ENCODE measurements at places on chromosomes 7 and 10.

GRCh38 chr10:11909618-11910017 is 86.5 kb downstream of the PROSER2 start:
- no peak for DNase-seq

DNA sequence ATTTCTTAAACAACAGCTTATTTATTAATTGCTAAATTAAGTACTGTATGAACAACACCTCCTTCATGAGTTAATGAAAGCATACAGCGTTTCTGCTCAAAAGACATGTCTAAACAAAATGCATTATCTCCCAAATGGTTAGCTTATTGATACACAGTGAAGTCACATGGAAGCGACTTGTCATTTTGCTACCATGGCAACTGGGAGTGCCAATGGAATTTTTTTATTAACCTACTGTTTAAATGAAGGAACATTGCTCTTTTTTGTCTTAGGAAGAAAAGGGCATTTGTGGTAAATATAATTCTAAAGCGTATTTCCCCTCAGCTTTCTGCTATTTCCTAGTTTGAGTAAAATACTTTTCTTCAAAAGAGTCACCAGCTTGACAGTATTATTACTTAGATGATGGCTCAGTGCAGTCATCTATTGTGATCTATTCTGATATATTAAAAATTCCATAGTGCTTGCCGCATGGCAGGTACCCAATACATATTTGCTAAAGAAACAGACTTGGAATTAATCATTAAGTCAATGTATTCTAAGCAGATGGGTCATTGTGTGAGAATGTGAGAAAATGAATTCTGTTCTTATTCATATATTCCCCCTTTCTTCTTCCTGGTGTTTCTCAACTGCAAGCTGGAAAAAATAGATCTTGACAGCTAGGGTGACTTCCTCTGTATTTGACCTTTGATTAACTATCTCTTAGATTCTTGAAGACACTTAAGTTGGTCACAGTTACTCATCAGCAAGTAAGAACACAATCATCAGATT is 818.3 kb downstream of the MAGI2 start:
- DNase-seq, result peak; percentile 27

DNA sequence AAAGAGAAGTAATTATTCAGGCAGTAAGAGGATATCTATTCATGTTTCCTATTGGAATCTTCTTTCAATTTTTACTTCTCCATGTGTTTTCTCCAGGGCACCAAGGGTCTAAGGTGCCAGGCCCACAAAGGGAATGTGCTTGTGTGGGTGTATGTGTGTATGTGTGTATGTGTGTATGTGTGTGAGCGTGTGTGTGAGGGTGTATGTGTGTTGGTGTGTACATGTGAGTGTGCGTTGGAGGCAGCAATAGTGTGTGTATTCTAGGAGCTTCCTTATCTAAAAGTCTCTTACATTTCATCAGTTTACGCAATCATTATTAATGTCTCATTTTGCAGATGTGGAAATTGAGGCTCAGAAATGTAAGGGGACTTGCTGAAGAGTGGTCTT is 28.3 kb downstream of the RAMP3 start:
- no peak for DNase-seq

DNA sequence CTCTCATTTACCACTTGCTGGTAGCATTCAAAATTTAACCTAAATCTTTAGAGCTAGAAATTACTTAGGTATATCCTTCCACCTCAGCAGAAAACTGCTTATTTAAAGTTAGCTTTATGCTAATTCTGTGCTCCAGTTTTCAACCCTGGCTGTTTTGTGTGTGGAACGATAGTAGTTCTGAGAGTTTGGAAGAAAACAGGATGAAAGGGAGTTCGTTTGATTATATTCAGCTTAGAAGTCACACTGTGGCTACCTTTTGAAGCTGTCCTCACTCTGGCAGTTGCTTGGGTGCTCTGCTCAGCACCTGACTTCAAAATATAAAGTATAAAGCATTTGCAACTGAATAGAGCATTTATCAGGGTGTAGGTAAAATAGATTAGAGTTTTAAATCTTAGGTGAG is 2.6 kb upstream of the ASCC1 start:
- no peak for DNase-seq

DNA sequence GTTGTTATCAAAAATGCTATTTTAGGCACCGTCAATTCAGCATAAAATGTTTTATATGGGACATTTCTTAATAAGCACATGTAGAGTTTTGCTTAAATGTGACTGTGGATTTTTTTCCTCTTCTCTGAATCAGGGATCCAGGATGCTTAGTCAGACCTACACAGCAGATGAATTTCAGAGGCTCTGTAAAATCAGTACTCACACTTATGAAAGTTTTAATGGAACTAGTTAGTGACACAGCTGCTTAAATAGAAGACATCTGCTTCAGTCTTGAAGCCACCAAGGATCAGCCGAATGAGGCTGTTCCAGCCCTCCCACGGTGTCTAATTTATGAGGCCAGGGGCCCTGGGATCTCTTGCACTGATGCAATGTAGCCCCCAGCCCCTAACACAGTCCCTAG is 136.0 kb downstream of the MYOF start:
- DNase-seq, result peak; percentile 45

GRCh38 chr10:19819419-19820033 is 3.3 kb downstream of the PLXDC2 start:
- DNase-seq, result peak; percentile 39

GRCh38 chr10:114346176-114347031 is 57.9 kb downstream of the AFAP1L2 start:
- DNase-seq, result no peak

GRCh38 chr10:16271571-16271970 is 165.2 kb upstream of the PTER start:
- DNase-seq, result no peak

- DNase-seq, result no peak
Observed at GRCh38 chr10:28975891-28976531, 298.7 kb downstream of the BAMBI start.

DNA sequence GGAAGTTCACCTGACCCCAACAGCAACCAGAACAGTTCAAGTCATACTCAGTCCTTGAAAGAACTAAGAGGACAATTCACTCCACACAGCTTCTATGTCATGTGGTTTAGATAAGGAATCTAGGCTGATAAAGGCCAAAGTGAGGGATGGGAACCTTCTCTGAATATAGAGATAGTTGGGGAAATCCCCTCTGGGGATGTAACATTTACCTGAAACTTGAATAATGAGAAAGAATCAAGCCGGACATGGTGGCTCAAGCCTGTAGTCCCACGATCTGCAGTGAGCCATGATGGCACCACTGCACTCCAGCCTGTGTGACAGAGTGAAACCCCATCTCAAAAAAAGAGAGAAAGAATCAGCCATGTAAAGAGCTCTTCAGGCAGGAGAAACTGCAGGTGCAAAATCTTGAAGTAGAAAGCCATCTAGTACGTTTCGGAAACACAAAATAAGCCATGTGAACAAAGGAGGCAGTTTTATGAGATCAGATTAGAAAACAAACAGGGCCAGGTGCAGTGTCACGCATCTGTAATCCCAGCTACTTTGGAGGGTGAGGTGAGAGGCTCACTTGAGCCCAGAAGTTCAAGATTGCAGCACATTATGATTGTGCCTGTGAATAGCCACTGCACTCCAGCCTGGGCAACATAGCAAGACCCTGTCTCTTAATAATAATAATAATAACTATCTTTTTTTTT is 4.5 kb upstream of the DNMBP start:
- no peak for DNase-seq

GRCh38 chr10:125444790-125445189 is 238.2 kb downstream of the TEX36 start:
- DNase-seq, result no peak

- no peak for DNase-seq
Observed at GRCh38 chr10:32372000-32372875, 25.3 kb upstream of the EPC1 start.

GRCh38 chr10:129914153-129914855 is 49.8 kb downstream of the EBF3 start:
- DNase-seq, result no peak

GRCh38 chr7:27392477-27392876 is 149.9 kb downstream of the EVX1 start:
- DNase-seq, result no peak

- peak; percentile 94 for DNase-seq
Observed at GRCh38 chr7:116443101-116443523, 56.4 kb upstream of the CAV2 start.

DNA sequence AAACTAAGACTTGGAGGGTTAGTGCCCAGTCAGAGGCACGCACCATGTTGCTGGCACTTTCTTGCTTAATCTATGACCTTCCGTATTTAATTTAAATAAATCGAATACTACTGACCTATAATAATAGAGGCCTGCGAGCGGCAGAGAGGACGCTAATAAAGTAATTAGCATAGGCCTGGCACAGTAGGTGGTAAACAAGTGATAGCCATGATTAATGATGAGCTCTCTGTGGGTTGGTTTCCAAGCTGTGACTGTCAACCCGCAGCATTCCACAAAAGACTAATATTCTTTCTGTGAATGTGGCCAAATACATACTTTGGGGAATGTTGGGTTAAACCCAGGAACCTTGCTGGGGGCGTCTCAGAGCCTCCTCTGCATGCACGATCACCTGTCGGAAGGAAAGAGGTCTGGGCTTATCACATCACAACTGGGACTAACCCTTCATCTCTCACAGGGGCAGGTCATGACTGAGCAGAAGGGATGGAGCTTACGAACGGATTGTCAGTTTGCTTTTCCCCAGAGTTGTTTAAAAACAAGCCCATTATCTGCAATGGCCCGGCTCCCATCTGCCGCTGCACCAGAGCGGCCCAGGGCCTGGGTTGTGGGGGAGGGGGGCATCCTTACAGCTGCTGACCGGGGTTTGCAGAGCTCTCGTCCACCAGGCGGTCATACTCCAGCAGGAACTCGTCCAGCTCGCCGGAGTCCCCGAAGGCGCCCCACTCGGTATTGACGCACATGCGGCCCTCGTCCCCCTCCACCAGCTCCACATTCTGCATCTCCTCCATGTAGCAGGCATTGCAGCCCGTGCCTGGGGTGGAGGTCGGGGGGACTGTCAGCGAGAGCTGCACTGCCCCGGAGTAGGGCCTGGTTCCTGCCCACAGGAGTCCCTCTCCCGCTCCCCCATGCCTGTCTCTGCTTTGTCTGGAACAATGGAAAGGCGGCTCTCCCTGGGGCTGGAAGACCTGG is 6.2 kb upstream of the MYL7 start:
- no peak for DNase-seq

DNA sequence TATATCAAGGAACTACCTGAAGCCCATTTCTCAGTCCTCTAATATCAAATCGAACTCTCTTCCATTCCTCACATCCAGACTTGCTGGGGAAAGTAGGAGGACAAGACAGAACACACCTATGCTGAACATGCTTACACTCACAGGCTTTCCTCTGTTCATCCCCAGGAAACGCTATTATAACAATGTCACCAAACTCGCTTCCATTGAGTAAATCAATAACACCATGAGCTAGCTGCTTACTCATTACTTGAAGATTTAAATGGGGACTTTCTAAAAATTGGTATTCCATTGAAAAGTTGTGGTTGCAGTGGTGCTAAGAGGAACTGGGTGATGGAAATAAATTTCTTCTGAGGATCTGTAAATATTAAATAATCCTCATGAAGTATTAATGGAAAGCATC is 88.8 kb downstream of the SLC25A13 start:
- DNase-seq, result no peak

DNA sequence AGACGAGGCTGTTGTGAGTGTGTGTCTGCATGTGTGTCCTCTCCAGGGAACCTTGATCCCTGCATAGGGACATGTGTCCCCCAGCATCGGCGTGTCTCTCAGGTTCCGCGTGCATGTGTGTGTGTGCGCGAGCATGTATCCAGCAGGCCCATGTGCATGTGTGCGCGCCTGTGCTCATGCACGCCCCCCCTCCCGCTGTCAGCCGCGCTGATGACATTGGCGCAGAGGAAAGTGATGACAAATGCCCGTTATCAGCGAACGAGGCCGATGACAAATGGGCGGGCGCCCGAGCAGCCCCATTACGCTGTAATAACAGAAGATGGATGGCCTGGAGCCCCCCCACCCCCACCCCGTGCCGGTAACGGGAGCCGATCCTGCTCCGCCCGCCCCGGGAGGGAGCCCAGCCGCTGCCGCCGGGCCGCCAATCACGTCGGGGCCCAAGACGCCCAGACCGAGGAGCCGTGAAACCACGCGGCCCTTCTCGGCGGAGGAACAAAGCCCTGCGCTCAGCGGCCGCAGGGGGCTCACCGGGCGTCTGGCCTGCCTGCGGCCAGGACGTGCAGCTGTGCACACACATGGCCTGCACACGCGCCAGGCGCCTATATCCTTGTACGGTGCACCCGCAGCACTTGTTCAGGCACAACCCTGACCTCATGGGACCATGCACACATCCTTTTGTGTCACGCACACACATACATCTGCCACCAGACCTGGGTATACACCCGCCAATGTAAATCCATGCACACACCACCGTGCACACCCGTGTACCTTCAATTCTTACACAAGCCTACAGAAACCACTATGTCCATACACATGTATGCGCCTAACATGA is 21.5 kb downstream of the POLL start:
- peak; percentile 25 for DNase-seq

GRCh38 chr7:111537134-111537533 is 25.2 kb downstream of the IMMP2L start:
- no peak for DNase-seq

- DNase-seq, result no peak
Observed at GRCh38 chr10:10313149-10313835, 704.4 kb upstream of the CELF2 start.

- peak; percentile 48 for DNase-seq
Observed at GRCh38 chr10:100184840-100185239, 989 bp downstream of the ERLIN1 start.

All from EH (cell line).